ENCODE measurements at places on chromosomes 7 and 10.
A peak's percentile ranks its signal among the peaks of the same experiment; 100 is the strongest.

DNA sequence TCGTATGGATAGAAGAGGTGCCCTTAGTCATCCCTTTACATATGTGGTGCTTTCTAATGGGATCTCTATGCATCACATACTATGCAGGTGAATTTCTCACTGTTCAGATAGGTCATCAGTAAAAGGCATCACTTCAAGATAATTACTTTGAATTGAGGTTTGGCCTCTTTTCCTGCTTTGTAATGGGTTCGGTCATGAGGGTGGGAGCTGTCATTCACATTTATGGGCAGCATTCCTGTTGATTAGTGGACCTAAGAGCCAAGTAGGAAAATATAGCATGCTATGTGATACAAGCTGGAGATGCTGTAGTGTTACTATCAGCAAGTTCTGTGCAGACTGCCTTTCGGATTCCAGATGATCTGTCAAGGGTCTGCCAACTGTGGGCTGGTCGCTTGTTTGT is 156.3 kb downstream of the LCOR start:
- DNase-seq = no peak

DNA sequence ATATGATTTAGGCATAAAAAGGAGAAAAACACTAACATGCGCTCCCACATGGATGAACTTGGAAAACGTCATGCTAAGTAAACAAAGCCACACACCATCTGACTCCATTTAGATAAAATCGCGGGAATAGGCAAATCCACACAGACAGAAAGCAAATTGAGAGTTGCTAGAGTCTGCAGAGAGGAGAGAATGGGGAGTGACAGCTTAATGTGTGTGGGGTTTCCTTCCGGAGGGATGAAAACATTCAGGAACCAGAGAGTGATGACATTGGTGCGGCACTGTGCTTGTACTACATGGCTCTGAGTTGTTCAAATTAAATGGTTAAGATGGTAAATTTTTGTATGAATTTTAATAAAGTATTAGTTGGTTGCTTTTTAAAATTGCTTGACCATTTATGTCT is 482.9 kb upstream of the AKR1E2 start:
- DNase-seq = no peak

DNA sequence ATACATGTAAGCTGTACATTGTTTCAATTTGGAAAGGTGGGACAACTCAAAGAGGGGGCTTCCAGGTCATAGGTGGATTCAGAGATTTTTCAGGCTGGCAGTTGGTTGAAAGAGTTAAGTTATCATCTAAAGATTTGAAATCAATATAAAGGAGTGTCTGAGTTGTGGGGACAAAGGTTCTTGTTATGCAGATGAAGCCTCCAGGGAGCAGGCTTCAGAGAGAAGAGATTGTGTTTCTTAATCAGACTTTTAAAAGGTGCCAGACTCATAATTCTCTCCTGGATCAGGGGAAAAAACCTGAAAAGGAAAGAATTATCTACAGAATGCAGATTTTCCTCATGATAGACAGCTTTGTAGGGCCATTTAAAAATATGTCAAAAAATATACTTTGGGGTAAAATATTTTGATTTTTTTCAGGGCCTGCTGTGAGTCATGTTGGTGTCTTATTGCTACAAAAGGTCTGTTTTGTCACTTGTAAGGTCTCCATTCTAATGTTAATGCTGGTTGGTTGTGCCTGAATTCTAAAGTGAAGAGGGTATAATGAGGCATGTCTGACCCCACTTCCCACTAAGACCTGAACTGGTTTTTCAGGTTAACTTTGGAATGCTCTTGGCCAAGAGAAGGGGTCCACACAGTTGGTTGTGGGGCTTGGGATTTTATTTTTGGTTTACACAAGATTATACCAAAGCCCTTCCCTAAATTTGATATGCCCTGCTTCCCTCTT is 52.7 kb upstream of the PRSS1 start:
- DNase-seq = no peak

DNA sequence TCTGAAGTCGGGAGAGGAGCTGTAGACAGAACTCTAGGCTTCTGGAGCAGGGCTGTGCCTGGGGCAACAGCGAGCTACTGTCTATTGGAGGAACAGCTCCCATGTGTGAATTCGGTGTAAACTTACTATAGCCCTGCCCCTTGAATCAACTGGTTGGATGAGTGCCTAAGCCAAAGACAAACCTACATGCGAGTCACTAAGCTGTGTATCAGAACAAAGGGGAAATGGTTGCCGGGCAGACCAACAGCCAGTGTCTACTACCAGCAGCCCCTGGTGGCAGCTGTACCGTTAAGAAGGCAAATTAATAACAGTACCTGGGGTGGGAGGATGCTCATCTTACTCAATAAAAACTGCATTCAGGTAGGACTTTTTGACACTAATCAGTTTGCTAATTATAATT is 343.6 kb downstream of the ACTR3B start:
- no peak for DNase-seq

DNA sequence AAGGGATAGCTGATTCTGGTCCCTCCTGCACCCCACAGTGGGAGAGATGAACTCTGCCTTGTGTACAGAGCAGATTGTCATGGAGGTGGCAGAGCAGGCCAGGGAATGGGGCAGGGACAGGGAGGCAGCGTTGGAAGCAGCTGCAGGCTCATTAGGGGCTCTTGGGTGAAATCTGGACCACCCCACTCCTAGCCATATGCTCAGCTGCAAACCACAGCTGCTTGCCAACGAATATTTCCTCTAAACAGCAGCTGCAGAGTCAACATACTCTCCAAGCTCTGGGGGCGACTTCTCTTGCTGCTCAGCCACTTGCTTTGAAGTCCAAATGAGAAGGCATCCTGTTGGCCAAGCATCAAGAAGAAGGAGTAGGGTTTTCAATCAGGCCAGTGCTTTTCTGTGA is 302.3 kb upstream of the AUTS2 start:
- DNase-seq = no peak

- no peak for DNase-seq
Measured at GRCh38 chr7:55569797-55570196, 2.5 kb downstream of the VOPP1 start.

- DNase-seq = peak; percentile 94
Measured at GRCh38 chr7:108014747-108015682, 12.1 kb upstream of the LAMB1 start.

GRCh38 chr10:87670586-87670985 is 10.9 kb downstream of the PAPSS2 start:
- DNase-seq = no peak

GRCh38 chr7:143434660-143435059 is 8.6 kb upstream of the TAS2R60 start:
- no peak for DNase-seq

DNA sequence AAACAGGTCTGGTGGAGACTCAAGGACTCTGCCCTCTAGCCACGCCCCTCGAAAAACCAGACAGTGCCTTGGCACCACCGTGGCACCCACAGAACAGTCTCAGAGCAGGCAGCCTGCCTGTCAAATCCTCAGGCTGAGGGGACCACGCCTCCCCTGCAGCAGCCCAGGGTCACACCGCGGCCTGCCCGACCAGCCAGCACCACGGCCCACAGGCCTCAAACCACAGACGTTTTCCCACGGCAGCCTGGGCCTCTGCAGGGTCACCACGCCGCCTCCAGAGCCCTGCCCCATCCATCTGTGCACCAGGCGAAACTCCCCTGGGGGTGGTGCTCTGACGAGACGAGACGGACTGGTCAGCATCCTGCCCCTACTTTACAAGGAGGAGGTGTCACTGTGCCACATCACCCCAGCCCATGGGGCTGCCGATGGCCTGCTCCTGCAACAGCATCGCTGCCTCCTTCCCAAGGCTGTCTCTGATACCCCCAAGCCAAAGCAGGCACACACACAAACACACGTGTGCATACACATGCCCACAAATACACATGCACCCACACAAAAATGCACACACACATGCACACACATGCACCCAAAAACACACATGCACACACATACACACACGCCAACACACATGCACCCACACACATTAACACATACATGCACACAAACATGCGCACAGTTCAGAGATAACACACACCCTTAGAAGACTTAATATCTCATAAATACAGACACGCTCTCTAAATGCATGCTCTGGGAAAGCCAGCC is 24.6 kb downstream of the PAPOLB start:
- DNase-seq = no peak

DNA sequence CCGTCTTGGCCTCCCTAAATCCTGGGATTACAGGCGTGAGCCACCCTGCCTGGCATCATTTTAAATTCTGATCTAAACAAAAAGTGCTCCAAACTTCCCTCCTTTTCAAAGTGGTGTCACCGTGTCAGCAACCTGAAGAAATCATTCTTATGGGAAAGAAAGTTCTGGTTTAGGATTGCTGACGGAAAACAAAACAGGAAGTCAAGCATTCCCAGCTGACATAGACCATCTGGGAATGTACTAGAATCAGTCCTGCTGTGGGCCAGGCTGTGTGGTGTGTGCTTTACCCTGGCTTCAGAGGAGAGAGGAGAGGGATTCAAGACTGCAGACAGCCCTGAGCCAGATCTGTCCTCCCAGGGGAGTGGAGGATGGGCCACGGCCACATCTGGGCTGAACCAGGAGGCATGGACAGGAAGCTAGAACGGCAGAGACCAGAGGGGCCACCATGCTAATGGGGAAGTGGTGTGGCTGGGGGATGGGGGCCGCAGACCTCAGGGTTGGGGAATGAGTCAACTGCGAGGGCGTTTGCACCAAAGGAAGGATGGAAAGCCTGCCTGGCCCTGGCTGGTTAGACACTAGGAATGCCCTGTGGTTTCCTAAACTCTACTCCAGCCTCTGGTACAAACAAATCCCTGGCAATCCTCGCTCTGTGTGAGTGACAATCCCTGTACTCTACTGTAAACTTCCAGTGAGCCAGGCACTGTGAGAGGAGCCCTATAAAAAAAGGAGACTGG is 16.7 kb upstream of the CLIP2 start:
- DNase-seq = peak; percentile 87

- DNase-seq = no peak
Measured at GRCh38 chr10:110444004-110444337, 53.7 kb upstream of the DUSP5 start.

- no peak for DNase-seq
Measured at GRCh38 chr7:128945668-128946366, 8.1 kb downstream of the IRF5 start.

- no peak for DNase-seq
Measured at GRCh38 chr7:92917230-92917629, 80.9 kb upstream of the CDK6 start.
